ENCODE measurements at places on chromosomes 13 and 19.

DNA sequence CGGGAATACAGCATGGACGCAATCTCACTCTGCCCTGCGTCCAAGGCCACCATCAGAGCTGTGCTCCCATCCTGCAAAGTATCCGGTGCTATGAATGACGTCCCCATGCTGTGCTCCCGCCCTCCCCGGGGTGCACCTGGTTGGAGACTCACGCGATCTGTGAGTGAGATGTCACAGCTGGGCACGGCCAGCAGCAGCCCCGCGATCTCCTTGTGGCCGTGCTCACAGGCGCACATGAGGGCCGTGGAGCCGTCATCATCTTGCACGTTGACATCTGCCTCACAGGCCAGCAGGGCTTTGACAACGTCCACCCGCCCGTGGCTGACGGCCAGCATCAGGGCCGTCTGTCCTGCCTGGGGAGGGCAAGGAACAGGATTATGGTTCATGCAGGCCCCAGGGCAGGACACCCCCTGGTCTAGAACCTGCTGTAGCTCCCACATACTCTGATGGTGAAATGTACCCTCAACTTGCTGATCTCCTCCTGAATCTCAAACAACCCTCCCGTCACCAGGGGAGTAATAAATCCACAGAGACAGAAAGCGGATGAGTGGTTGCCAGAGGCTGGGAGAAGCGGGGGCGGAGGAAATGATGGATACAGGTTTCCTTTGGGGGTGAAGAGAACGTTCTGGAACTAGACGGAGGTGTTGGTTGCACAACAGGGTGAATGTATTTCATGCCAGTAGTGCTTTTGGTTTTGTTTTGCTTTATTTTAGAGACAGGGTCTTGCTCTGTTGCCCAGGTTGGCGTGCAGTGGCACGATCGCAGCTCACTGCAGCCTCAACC lies 14.5 kb upstream of the SPC24 start:
- no peak for DNase-seq

- DNase-seq = no peak
Measured at GRCh38 chr13:29005763-29006120, 185.6 kb downstream of the MTUS2 start.

DNA sequence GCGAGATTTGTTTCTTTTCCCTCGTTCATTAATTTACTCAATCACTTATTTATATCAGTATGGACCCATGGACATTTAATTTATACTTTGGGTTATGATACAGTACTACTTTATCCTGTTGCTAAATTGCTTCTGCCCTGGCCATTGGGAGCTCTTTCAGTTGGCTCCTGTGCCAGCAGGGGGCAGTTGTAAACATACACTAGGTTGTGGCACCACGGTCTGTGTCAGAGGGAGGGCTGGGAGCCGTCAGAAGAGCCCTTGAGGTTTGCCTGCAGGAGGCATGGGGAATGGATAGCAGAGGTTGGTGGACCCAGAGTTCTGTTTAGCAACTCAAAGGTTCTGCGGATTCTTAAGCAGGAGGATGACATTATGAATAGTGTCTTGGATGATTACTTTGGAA lies 94.3 kb downstream of the ERCC5 start:
- no peak for DNase-seq

DNA sequence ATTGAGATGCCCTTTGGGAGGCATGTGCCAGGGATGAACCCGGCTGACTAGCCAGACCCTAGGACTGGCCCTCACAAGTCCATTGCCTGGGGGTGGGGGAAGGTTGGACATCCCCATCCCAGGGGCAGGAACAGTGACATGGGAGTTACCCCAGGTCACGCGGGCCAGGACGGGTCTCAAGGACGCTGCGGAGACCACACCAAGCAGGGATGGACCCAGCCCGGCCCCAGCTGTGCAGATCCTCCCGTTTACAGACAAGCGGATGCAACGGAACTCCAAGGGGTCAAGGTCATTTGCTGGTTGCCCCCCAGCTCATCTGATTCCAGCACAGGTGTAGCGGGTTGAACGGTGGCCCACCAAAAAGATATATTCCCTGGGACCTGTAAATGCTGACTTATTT lies 20.0 kb downstream of the F2RL3 start:
- DNase-seq = no peak

GRCh38 chr13:31072041-31072440 lies 89.7 kb downstream of the HSPH1 start:
- no peak for DNase-seq

GRCh38 chr13:91308299-91308698 lies 39.2 kb upstream of the MIR17HG start:
- DNase-seq = no peak

- no peak for DNase-seq
Measured at GRCh38 chr13:38667526-38668109, 19.3 kb upstream of the FREM2 start.

- no peak for DNase-seq
Measured at GRCh38 chr19:9711815-9712214, 36.9 kb upstream of the ZNF562 start.

- DNase-seq = no peak
Measured at GRCh38 chr19:45293682-45294081, 29.0 kb downstream of the CKM start.

DNA sequence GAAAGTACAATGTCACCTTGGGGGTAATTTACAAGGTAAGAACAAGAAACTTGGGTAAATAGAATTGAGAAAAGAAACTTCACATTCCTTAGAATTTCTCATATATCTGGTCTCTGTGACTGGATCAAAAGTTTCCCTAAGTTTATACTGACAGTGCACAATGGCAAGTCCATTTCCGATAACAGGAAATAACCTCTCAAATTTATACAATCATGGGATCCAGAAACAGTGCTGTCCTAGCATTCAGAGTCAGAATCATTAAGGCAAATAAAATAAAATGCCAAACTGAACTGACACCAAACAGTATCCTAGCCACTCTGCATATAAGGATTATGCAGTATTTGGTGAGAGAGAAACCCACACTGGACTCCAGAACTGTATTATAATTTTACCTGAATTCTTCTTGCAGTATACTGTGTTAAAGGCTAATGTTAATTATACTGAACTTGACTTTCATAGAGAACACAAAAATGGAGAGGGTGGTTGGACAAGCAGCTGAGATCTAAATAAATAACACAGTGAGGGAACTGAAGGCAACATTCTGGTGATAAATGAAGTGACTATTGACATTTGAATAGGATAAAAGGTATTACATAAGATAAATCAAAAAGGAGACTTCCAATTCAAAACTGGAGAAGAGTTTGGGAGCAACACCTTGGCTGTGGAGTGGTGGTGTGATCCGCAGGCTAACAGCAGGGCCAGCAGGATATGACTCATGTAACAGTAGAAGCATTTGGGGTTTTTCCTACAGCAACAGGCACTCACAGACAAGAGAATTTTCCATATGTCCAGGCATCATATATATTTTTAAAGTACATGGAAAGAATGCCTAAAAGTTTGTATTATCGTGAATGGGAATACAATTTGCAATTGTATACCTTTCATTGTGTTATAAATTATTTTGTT lies 932.5 kb upstream of the MIR17HG start:
- no peak for DNase-seq

DNA sequence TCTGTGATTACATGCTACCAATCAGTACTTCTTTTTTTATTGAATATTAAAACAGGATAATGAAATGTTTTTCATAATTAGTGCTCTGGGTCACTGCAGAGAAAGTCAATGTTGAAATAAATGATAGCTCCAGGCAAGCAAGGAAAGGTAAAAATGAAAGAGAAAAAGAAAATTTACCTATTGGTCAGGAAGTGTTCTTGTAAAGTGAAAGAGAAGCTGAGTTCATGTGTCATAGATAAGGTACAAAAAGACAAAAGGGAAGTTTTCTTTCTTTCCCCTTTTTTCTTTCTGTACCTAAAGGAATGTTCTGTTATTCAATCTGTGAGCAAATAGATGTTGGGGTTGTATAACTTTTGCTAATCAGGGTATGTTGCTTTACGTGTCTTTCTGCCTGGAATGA lies 197.0 kb downstream of the PCDH9 start:
- no peak for DNase-seq

- DNase-seq = no peak
Measured at GRCh38 chr19:4379383-4380253, 20.7 kb downstream of the SH3GL1 start.

DNA sequence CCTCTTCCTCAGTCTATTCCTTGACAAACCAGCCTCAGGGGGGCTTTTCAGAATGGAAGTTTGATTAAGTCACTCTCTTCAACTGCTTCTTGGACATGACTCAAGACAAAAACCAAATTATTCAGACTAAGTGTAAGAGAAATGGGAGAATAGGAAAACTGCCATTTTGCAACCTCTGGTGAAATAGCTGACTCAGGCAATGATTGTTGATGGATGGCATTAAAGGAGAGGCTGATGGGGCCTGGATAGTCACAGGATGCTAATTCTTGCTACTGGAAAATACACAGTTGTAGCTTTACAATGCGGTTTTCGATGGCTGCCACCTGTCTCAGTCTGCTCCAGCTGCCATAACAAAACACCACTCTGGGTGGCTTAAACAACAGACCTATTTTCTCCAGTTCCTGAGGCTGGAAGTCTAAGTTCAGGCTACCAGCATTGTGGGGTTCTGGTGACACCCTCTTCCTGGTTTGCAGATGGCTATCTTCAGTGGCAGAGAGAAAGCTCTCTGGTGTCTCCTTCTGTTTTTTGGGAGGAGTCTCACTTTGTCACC lies 6.1 kb downstream of the NOSIP start:
- DNase-seq = no peak

GRCh38 chr13:40452741-40453334 lies 213.6 kb downstream of the FOXO1 start:
- DNase-seq = no peak

GRCh38 chr19:30559446-30559845 lies 187.3 kb downstream of the ZNF536 start:
- DNase-seq = no peak

DNA sequence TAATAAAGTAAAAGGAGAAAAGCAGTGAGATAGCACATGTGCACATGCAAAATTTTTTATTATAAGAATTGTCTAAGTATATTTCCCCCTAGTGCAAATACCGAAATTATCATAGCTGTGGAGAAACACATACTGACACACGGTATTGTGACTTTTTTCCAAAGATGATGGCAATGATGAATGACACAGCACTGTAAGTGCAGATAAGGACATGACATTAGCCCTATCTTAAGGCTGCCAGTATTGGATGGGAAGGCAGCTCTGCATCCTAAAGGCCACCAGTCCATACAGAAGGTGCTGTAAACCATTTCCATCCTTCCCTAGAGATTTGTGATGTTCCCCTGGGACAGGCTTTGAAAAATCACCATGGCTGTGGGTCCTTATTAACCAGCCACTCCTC lies 11.5 kb upstream of the MICU2 start:
- DNase-seq = no peak

GRCh38 chr19:17052439-17052838 lies 22.8 kb downstream of the HAUS8 start:
- DNase-seq = peak; percentile 25

DNA sequence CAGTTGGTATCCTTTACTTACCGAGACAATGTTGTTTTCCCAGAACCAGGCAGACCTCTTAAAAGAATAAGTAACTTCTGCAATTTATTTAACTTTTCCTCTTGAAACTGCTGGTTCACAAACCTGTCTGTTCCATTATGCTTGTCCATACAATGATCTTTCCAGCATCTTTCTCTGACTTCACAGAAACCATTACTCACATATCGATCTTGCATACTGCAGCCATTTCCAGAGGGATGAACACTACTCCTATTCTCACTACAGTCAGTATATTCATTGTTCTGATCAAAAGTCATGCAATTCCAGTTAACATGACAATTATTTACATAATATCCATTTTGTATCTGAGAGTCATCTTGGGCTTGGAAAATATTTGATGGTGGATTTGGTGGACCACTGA lies 2.8 kb downstream of the N4BP2L2 start:
- no peak for DNase-seq

GRCh38 chr13:76016799-76017400 lies 380.8 kb downstream of the LMO7 start:
- peak; percentile 49 for DNase-seq

GRCh38 chr19:16034180-16034579 lies 42.1 kb upstream of the TPM4 start:
- DNase-seq = no peak

GRCh38 chr19:49801966-49802661 lies 11.0 kb downstream of the FUZ start:
- DNase-seq = no peak

- DNase-seq = no peak
Measured at GRCh38 chr19:33465371-33465770, 56.2 kb downstream of the PEPD start.

- DNase-seq = no peak
Measured at GRCh38 chr13:43316281-43316680, 292.9 kb downstream of the DNAJC15 start.

DNA sequence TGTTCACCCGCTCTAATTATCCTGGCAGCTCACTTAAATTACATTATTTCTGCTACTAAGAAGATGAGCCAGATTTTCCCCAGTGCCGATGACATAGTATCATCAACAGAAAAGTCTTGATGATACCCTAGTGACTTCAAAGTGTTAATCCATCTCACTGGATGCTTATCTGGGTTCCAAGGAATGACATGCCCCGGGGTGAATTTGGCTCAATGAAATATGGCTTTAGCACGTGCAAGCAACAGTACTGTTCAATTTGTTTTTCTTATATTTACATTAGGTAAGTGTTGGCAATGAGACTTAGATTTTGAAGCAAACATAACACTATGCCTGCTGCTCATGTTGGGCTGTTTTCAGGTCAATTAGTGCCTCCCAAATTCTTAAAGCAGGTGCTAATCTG lies 548.2 kb upstream of the SLITRK1 start:
- DNase-seq = no peak

DNA sequence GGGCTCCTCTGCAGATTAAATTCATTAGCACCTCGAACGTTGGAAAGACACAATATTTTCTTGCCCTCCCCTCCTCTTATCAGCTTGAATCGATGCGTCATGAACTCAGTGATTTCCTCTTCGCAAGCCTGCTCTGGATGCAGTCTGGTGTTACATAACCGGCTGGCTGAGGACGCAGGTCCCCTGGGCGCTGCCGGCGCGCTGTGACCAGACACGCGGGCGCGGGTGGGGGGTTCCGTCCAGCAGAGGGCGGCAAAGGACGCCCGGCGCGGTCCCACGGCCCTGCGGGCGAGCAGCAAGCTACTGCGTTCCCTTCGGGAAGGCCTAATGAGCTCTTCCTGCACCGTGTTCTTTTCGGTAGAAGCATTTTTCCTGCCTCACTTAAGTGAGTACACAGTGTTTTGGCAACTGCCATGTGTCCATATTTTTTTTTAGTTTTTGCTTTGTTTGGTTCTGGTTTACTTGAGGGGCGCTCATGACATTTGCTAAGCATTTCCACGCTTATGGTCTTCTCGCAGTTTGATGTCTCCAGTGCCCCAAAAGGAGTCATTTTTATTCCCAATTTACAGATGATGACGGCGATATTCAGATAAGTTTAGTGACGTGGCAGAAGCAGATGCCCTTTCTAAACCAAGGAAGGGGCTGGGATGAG lies 112.2 kb upstream of the MBNL2 start:
- DNase-seq = peak; percentile 78

- no peak for DNase-seq
Measured at GRCh38 chr19:4442819-4443146, 14.8 kb downstream of the UBXN6 start.
